Thyroid gland (tissue), 4 donors: ENCODE measurements at places on chromosomes 16 and 17.

GRCh38 chr17:32487473-32488176 lies 832 bp downstream of the CDK5R1 start:
- DNase-seq, result no peak

DNA sequence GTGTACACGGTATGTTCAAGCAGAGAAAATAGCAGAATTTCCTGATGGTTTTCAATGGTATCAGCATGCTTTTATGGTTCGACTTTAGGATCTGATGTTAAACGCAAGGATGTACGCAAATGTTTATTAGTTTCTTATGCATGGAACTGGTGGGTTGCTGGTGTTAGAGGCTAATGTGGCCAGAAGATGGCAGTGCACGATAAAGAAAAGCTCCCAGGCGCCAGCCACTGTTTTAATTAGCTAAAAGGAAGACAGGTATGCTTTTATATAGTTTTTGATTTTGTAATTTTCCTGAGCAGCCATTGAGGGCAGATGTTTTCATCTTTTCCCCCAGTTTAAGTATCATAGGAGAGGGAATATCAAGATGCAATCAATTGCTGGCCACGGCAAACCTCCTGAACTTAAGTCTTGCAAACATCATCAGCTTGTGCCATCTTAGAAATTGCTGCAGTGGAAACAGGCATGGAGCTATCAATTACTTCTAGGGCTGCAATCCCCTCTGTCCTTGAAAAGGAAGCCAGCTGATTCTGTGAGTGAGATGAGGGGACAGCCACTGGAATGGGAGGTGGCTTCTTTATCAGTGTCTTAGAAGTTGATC lies 648.5 kb upstream of the RBFOX1 start:
- DNase-seq, result peak; percentile 28

DNA sequence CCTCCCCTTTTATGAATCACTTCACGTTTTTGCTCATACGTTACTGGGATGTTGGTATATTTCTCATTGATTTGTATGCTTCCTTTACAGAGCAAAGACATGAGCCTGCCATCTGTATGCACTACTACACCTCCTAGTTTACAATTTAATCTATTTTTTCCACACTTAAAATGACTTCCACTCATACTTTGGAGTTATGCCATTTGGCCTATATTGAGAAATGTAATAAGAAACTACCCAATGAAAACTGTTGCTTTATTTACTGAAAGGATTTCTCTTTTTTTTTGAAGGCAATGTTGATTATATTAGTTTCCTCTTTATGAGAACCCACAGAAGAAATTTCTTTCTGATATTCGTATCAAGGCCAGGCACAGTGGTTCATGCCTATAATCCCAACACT lies 43.1 kb downstream of the DUSP14 start:
- no peak for DNase-seq

DNA sequence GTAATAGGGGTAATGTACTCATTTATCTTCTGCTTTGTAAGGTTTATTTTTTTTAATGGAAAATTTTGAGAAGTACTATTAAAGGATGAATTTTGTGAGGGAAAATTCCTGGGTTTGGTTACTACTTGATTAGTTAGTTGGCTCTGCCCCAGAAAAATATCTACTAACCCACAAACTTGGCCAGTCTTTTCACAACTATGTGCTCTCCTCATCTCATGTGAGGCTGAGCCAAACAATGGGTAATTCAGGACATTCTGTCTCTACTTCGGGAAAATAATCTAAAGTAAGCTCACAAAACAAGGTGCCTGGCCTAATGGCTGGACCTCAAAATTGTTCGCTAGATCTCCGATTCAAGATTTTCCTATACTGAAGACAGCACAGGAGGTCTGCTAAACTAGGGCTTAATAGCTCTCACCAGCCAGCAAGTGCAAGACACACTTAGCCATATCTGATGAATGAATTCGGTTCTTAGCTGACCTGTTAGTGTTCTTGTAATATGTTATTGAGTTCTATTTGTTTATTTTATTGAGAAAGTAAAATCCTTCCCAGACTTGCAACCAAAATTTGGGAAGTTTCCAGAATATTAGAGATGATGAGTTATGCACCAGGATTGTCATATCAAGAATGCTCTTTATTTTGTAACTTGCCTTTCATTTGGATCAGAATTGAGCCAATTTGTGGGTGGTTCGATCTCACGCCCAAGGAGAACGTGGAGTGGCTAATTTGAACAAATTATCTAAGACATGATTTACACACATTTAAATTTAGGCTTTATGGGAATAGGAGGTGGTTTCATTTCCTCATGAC lies 5.7 kb downstream of the KCNJ16 start:
- no peak for DNase-seq

DNA sequence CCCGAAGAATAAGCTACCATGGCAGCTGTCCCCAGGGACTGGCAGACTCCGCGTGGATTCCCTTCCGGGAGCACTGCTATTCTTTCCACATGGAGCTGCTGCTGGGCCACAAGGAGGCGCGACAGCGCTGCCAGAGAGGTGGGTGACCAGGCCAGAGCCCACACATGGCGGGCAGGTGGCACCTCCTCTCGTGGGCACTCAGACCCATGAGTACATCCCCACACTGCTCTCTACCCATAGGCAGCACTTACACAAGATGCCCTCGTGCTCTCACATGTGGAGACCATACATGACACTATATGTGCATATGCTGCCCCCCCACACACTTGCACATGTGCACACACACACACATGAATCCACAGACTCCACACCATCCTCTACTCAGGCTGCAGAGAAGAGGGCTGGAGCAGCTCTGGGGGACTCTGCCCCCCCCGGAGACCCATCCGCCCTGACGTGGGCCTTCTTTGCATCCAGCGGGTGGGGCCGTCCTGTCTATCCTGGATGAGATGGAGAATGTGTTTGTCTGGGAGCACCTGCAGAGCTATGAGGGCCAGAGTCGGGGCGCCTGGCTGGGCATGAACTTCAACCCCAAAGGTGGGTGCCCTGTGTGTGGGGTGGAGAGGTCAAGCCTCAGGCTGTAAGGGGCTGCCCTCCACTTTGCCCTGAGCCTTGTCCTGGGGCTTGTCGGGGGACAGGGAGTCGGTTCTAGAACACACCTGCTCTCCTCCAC lies 62.9 kb downstream of the MRC2 start:
- no peak for DNase-seq

DNA sequence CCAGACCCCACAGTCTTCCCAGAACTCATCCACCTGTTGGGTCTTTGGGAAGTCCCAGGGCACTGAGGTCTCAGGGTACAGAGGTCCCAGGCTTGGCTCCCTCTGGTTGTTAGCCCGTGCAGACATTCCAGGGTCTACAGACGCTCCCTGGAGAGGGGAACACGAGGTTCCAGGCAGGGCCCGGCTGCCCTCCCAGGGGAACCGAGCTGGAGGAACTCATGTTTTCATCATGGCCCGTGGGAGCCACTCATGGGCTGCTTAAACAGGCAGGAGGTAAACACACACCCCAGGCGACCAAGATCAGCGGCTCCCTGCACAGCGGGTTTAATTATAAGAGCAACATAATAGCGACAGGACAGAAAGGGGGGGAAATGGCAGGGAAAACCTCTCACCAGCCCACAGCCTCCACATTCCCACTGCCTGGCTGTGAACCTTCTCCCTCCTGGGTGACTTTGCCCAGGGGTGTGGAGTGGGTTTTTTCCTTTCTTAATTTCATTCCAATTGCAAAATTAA lies 36.5 kb downstream of the TRARG1 start:
- no peak for DNase-seq

DNA sequence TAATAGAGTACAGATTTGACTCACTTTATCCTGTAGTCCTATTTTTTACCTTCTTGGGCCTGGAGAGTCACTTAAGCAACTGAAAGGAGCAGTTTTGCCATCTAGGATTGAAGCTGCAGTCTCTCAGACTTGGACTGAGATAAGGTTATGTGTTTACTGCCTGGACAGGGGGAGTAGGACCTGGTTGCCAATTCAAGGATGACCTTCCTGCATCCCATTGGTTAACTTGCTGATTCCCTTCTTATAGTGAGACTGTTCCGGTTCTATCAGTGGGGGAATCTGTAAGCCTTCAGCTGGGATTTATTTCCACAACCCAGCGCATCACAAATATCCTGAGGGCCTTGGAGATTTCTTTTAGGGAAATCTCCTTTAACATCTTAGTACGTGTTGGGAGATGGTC lies 2.9 kb downstream of the UBN1 start:
- DNase-seq, result no peak
